ENCODE measurements at places on chromosomes 6 and 20.
A peak's percentile ranks its signal among the peaks of the same experiment; 100 is the strongest.

GRCh38 chr6:88105741-88106340, 58.2 kb downstream of the SPACA1 start:
- DNase-seq = no peak

- no peak for DNase-seq
These were observed 35.1 kb downstream of the TPD52L1 start for GRCh38 chr6:125188594-125189203.

DNA sequence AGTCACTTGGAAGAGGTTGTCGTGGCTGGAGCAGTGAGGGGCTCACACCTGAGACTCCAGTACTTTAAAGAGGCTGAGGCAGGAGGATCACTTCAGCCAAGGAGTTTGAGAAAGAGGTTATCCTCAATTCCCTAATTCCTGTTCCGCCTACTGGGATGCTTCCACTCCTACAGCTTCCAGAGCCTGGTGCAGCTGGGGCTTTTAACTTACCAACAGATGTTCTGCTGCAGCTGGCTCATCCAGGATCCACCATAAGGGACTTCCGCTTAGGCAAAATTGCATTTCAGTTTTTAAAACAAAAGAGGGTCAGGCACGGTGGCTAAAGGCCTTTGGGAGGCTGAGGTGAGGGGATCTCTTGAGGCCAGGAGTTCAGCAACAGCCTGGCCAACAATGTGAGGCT, 59.1 kb upstream of the CDYL start:
- no peak for DNase-seq

DNA sequence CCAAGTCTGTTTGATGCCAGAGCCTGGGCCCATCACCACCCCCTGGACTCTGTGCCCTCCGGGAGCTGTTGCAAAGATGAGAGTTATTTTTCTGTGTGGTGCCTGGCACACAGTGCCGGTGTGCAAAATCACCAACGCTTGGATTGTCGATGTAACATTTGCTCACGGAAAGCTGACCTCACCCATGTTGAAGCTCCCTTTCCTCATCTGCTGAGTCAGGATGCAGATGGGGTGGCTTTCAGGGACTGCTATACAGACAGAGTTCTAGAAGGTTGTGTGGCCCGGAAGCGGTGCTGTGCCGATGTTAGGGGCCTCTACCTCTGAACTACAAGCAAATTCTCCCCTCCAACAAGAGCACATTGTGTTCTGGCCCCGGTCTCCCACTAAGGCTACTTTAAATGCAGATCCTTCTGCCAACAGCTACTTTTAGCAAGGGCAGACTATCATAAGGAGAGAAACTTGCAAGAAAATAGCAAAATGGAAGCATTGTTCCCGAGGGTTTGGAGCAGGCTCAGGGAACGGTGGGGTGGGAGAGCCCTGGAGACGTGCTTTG, 34.0 kb downstream of the EYA2 start:
- peak; percentile 28 for DNase-seq

DNA sequence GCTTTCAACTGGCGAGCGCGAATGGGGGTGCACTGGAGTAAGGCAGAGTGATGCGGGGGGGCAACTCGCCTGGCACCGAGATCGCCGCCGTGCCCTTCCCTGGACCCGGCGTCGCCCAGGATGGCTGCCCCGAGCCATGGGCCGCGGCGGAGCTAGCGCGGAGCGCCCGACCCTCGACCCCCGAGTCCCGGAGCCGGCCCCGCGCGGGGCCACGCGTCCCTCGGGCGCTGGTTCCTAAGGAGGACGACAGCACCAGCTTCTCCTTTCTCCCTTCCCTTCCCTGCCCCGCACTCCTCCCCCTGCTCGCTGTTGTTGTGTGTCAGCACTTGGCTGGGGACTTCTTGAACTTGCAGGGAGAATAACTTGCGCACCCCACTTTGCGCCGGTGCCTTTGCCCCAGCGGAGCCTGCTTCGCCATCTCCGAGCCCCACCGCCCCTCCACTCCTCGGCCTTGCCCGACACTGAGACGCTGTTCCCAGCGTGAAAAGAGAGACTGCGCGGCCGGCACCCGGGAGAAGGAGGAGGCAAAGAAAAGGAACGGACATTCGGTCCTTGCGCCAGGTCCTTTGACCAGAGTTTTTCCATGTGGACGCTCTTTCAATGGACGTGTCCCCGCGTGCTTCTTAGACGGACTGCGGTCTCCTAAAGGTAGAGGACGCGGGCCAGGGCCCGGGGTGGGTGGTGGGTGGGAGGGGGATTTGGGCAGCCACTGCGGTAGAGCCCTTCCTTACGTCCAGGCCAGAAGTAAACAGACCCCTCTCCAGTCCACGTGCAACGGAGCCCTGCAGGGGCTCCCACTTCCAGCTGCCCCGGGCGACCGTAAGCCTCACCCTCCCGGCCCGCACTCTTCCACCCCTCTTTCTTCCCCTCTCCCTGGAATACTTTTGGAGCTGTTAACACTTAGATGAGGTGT, 998 bp downstream of the BMP2 start:
- DNase-seq = peak; percentile 40

DNA sequence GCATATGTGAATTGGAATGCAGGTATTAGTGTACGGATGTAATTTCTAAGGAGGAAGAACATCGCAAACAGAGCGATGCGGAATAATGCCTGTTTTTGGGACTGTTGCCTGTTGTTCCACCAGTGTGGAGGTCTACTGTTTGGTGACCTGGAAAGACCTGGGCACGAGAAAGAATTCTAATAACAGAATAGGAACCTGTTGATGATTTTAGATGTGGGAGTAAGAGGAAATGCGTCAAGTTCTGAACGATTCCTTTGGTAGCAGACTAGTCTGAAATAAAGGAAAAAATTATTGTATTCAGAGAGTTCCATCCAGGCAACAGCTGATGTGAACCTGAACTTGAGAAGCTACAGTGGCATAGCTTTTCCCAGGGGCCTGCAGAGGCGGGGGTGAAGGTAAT, 192.1 kb downstream of the DTNBP1 start:
- DNase-seq = no peak

GRCh38 chr6:133128191-133128590, 113.0 kb upstream of the EYA4 start:
- DNase-seq = no peak

- no peak for DNase-seq
These were observed 100.9 kb downstream of the TMEM200A start for GRCh38 chr6:130466748-130467061.

GRCh38 chr20:53878262-53879047, 191.9 kb downstream of the BCAS1 start:
- peak; percentile 82 for DNase-seq

DNA sequence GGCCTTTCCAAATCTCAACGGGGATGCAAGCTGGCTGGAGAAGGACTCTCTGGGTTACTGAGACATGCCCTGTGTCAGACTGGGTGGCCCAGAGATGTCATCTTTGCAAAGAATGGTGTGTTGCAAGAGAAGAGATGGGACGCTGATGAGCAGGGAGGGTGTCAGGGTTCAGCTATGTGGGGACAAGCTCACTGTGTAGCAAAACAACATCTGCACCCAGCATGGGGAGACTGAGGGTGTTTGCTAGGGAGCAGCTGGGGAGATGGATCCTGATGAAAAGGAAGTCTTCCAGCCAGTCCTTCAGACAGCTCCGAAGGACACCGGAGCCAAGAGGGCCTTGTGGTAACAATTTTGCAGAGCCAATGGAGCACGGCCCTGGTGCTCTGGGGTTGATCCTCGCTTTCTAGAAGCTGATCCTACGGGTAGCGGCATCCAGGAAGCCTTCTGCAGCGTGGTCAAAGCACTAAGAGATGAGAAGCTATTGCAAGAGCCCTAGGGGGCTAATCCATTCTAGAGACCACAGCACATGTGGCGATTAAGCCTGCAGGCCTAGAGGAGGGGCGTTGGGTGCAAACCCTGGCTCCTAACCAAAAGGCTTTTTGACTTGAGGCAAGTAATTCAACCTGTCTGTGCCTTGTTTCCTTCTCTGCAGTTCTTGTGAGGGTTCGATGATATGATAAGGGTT, 39.9 kb downstream of the EDN3 start:
- DNase-seq = no peak

DNA sequence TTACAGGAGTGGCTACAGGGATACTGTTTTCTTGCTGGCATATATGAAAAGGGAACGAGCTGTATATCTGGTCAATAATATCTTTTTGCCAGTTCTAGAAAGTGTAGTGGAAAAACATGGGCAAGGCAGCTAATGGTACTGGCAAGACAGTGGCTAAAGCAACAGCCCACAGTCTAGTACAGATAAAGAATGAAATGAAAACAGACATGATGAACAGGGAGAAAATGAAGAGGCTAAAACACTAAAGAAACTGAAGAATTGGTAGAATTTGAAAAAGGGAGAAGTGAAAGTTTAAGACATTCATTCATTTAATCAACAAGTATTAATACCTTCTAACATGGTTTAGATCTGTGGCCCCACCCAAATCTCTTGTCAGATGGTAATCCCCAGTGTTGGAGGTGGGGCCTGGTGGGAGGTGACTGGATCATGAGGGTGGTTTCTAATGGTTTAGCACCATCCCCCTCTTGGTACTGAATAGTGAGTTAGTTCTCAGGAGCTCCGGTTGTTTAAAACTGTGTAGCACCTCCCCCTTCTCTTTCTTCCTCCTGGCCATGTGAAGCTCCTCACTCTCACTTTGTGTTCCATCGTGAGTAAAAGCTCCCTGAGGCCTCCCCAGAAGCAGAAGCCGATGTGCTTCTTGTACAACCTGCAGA, 18.1 kb downstream of the FAM184A start:
- DNase-seq = no peak

DNA sequence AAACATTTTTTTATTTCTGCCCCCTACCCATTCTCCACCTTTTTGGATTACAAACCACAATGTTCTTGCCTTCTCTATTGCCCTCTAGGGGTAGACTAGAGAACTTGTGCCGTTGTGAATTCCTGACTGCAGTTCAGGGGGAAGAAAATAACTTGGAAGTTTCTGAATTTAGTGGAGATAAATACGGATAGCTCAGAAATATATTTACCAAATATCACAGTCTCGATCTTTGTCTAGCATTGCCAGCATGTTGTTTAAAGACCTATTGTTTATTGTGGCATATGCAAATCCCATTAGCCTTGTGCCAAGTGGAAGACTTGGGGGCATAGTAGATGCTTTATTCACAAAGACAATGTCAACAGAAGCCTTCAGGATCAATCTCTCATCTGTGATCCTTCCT, 154.1 kb upstream of the MMS22L start:
- DNase-seq = peak; percentile 26

- DNase-seq = peak; percentile 74
These were observed 203.4 kb upstream of the STXBP5 start for GRCh38 chr6:147000545-147001488.

DNA sequence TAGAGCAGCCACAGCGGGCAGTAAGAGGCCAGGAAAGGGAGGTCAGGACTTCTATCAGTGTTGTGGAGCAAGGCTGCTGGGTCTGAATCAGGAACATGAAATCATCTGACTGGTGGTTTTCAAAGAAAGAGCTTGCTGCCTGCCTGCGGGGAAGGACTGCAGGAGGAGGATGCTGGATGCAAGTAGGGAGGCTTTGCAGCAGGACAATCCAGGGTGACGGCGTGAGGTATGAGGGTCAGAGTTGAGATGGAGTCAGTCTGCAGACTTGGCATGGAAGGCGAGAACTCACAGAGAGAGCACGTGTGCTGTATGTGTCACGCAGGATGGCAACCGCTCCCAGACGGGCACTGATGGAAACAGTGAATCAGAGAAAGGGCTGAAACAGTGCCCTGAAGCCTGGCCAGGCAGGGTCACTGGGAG, 59.2 kb upstream of the CD93 start:
- peak; percentile 54 for DNase-seq

- no peak for DNase-seq
These were observed 368.9 kb upstream of the SULF2 start for GRCh38 chr20:48154040-48154765.

- DNase-seq = peak; percentile 85
These were observed 313.3 kb downstream of the RNGTT start for GRCh38 chr6:88650029-88650619.

DNA sequence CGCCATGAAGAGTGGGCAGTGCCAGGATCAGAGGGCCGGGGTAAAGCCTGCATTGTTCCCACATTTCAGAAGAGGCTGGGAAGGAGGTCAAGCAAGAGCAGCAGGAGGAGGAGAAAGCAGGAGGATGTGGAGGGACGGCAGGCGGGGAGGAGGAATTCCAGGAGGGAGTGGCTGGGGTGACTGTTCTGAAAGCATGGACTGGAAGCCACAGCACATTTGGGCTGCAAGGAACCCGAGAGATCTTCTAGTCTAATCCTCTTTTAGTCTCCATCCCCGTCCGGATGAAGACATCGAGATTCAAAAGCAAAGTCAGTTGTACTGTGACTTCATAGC, 76.9 kb downstream of the FAM50B start:
- DNase-seq = peak; percentile 26

DNA sequence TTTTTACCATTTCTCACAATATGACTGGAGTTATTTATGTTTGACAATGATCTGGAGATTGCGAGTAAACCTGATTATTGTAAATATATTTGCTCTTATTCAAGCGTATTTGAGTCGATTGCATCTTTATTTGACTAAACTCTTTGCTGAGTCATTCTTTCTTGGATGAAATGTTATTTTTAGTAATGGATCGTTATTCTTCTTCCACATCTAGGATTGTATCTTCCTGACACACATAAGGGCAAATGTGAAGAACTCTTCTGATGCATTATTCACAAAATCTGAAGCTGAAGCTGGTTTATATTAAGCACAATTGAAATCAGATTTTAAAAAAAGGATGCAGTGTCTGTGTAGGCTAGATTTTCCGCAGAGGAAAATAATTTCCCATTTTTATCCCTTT, 68.2 kb downstream of the SEL1L2 start:
- DNase-seq = no peak

- peak; percentile 40 for DNase-seq
These were observed 157.9 kb downstream of the FOXC1 start for GRCh38 chr6:1767481-1768246.

GRCh38 chr6:17427062-17427461, 33.7 kb downstream of the CAP2 start:
- no peak for DNase-seq

- DNase-seq = no peak
These were observed 63.2 kb downstream of the E2F3 start for GRCh38 chr6:20464847-20465246.

GRCh38 chr6:105816847-105817246, 269.3 kb upstream of the PRDM1 start:
- no peak for DNase-seq

DNA sequence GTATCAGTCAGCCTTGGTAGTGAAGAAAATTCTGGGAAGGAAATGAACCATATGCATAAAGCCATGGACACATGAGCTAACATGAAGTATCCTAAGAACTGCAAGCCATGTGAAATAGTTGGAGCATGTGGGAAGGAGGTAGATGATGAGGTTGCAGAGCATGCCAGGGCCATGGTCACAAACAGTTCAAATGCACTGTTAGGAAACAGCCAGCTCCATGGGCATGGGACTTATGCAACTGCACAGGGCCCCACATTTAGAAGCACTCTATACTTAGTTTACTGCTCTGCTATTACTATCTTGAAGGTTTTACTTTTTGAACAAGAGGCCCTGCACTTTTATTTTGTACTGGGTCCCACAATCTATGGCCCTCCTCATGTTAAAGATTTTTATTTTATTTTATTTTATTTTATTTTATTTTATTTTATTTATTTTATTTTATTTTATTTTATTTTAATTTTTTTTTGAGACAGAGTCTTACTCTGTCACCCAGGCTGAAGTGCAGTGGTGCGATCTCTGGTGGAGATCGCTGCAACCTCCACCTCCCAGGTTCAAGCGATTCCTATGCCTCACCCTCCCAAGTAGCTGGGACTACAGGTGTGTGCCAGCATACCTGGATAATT, 169.1 kb downstream of the IBTK start:
- DNase-seq = no peak

Measured in fibroblast of villous mesenchyme (primary cell).